ENCODE measurements at places on chromosomes 3 and 15. TPM values are rescaled to one million over a fixed set of nuclear protein-coding genes. Genes with fewer than 3 reads are reported as not detected.

DNA sequence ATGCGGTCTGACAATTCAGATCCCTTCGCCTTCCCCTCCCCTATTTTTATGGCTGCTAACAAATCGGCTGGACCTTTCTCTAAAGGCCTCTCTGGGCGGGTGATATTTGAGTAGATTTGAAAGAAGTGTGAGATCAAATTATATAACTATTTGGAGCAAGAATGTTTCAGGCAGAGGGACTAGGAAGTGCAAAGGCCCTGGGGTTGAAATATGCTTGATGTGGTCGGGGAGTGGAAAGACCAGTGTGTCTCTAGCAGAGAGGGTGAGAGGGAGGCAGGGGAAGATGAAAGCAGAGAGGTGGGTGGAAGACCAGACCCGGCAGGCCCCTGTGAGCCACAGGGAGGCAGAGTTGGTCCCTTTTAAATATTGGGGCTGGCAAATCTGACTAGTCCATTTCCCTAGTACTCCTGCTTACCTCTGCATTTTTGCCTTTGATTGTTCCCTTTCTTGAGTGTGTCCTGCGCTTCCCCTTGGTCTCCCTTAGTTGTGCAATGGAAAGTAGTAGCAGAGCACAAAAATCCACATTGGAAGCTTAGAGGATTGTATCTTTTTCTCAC, 32.3 kb downstream of the SLCO3A1 start:
- no peak overlapping the region for H3K27ac ChIP-seq
- DNase-seq = no peak
- no peaks in the 10 kb centered on the region for H3K4me1 ChIP-seq
- H3K27me3 ChIP-seq = no peaks in the 10 kb centered on the region

DNA sequence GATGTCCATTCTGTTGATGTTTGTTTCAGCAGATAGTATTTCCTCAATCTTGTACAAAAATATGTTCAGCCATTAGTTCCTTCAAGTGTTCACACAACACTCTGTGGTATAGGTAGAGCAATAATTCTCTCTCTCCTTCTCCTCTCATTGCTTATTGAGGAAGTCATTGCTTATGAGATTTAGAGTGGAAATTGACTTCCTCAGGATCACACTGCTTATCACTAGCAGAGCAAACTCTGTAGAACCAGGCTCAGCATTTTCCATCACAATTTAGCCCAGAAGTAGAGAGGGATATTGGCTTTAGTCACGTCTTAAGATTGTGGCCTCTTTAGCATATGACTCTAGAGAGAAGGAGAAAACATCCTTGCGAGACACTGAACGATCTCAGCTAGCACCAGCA, 31.2 kb downstream of the RAB11A start:
- no peak overlapping the region for H3K27ac ChIP-seq
- DNase-seq = no peak
- no peaks in the 10 kb centered on the region for H3K36me3 ChIP-seq
- H3K4me3 ChIP-seq = no peak overlapping the region
- no peaks in the 10 kb centered on the region for H3K27me3 ChIP-seq

DNA sequence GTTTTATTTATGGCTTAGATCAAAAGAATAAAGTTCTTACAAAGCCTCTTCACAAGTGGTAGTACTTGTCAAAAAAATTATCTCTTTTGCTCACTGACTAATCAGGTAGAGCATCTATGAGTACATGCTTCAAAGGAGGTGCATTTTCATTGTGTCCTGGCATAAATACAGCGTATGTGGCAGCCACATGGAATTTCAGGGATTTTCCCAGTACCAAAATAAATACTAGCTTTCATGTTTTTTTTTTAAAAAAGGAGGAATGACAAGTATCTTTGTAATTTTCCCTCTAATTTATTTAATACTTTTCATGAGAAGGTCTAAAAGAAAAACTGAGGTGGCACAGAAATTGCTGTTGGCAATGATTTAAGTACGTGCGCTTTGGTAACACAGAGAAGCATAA, 597.8 kb upstream of the ALCAM start:
- H3K4me1 ChIP-seq = no peaks in the 10 kb centered on the region
- DNase-seq = no peak
- no peak overlapping the region for H3K4me3 ChIP-seq
- no peaks in the 10 kb centered on the region for H3K36me3 ChIP-seq
- H3K27me3 ChIP-seq = no peaks in the 10 kb centered on the region
- H3K27ac ChIP-seq = no peak overlapping the region

DNA sequence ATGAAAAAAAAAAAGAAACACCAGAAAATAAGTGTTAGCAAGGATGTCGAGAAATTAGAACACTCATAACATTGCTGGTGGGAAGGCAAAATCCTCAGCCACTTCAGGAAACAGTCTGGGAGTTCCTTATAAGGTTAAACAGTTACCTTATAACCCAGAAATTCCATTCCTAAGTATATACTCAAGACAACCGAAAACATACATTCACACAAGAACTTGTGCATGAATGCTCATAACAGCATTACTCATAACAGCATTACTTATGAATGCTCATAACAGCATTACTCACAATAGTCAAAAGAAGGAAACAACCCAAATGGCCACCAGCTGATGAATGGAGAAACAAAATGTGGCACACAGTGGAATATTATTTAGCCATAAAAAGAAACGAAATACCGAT, 34.8 kb upstream of the DCP1A start:
- no peaks in the 10 kb centered on the region for H3K4me1 ChIP-seq
- no peaks in the 10 kb centered on the region for H3K36me3 ChIP-seq
- H3K27ac ChIP-seq = no peak overlapping the region
- H3K4me3 ChIP-seq = no peak overlapping the region
- no peak for DNase-seq

GRCh38 chr15:67050522-67051087, 14.8 kb upstream of the SMAD3 start:
- H3K27me3 ChIP-seq = no peaks in the 10 kb centered on the region
- H3K27ac ChIP-seq = no peak overlapping the region
- no peak for DNase-seq

NEDD4 gene
- 14.5 TPM for total RNA-seq

EPHB1 gene
- 0.74 TPM for total RNA-seq

HHATL gene
- 1.2 TPM for total RNA-seq

MTFMT gene
- 22.1 TPM for total RNA-seq

TMC3 gene
- total RNA-seq = 0.08 TPM

Data from colonic mucosa (tissue), 4 donors.